Frontal cortex (tissue), 4 donors: ENCODE measurements at places on chromosomes 2 and 18. TPM values are rescaled to one million over a fixed set of nuclear protein-coding genes. Genes with fewer than 3 reads are reported as not detected.

GRCh38 chr2:145141981-145142380, 622.1 kb upstream of the ZEB2 start:
- no peak for DNase-seq

GRCh38 chr2:220296174-220296573, 668.7 kb downstream of the SLC4A3 start:
- no peak for DNase-seq

GRCh38 chr2:147659051-147659450, 185.8 kb upstream of the ACVR2A start:
- DNase-seq: no peak

GRCh38 chr2:101367508-101367907, 19.8 kb downstream of the CREG2 start:
- no peak for DNase-seq

DNA sequence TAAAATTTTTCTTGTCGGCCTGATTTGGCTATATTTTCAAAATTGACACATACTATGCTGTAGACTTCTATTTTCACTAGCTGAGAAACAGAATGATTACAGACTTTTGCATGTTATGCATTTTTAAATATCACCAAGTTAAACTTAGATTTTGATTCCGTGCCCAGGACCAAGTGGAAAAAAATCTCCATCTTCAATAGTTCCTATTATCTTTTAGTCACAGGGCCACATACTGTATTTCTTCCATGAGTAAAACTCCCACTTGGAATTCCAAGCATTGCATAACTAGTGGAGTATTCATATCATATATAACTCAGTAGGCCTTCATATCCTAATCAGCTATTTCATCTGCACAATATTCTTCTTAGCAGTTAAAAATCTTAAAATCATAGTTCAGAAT, 470.9 kb downstream of the ARHGAP15 start:
- DNase-seq: no peak

DNA sequence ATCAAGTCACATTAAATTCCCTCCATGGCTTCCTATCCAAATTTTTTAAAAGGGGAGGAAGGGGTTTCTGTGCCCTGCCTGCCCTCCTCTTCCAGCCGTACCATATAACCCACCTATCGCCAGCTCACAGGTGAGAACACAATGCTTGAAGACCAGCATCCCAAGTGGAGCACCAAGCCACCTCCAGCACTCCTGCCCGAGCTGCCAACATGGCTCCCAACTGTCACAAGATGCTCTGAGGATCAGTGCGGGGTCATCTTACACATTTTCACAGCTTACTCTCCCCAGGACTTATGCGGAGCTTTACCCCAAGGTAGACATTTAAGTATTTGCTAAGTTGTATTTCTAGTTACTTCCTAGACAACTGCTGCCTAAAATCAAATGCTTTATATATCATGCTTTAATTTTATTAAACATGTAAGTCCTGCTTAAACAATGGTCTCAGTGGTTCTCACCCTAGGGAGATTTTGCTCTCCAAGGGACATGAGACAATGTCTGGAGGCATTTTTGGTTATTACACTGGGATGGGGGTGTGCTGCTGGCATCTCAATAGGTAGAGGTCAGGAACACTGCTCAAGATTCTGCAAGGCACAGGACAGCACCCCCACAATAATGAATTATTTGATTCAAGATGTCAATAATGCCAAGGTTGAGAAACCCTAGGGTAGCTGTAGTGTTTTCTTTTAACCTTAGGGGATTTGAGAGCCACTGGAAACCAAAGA, 45.8 kb downstream of the SF3B1 start:
- no peak for DNase-seq

DNA sequence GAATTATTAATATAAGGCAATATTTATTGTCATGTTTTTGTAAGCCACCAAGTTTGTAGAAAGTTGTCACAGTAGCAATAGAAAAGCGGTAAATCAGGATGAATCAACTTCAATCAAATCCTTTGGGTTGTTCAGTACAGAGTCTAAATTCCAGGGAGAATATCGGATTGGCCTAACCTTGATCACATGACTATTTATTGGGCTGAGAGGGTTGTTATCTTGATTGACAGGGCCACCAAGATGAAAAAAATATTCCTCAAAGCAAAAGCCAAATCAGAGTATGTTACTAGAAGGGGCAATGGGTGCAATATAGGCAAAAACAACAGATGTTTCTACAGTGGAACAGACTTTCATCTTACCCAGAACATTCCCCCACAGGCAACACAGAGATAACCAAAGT, 270.0 kb downstream of the METTL4 start:
- no peak for DNase-seq

- DNase-seq: no peak
These were observed 22.4 kb downstream of the USP40 start for GRCh38 chr2:233544200-233544610.

GRCh38 chr2:98457045-98457696, 12.5 kb downstream of the INPP4A start:
- no peak for DNase-seq

DNA sequence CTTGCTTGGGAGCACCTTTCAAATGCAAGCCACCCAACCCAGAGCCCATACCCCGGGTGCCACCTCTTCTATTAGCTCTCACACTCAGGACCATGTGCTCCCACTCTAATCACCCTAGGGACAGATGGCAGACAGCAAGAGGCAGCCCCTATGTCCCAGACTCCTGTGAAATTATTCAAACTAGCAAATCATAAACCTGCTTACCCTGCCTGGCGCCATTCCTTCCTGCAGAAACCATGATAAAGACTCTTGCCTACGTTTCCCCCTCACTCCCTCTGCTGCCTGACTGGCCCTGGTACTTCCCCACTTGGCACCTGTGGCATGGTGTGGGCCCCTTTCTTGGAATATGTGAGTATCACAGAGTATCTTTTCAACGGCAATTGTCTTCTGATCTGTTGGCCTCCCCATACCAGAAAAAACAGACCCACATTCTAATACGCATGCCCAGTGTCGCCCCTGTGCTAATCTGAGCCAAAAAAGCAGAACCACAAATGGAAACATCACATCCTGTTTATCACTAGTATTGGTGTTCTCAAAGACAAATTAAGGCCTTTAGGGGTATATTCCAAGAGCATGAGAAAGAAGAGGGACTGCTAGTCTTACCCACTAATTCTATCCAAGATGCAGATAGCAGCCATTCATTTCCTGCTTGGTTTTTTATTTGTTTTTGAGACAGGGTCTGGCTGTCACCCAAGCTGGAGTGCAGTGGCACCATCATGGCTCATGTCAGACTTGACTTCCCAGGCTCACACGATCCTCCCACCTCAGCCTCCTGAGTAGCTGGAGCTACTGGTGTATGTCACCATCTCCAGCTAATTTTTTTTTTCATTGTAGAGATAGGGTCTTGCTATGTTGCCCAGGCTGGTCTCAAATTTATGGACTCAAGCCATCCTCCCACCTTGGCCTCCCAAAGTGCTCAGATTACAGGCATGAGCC, 44.1 kb upstream of the TTC39C start:
- DNase-seq: no peak

Gene SLC14A1
- total RNA-seq: 3.7 TPM

Gene NPPC
- 0.41 TPM for total RNA-seq

Gene LRRC30
- not detected for total RNA-seq

Gene IL1RL2
- total RNA-seq: 0.82 TPM

Gene KCNIP3
- total RNA-seq: 4.9 TPM

Gene GNLY
- total RNA-seq: not detected

Gene INHA
- total RNA-seq: 0.41 TPM

Gene PSMA8
- total RNA-seq: not detected

Gene SLC11A1
- 0.82 TPM for total RNA-seq

Gene GPR45
- total RNA-seq: 0.82 TPM

Gene FARSB
- total RNA-seq: 35.5 TPM

Gene LRP2
- total RNA-seq: 0.82 TPM
